ENCODE measurements at places on chromosomes 12 and 14. TPM values are rescaled to one million over a fixed set of nuclear protein-coding genes. Genes with fewer than 3 reads are reported as not detected.

NKX2-8 gene
- total RNA-seq = not detected

C12orf60 gene
- 2.4 TPM for total RNA-seq

- H3K27me3 ChIP-seq = no peaks in the 10 kb centered on the region
- H3K4me1 ChIP-seq = no peaks in the 10 kb centered on the region
- H3K27ac ChIP-seq = no peak overlapping the region
- H3K36me3 ChIP-seq = no peaks in the 10 kb centered on the region
These were observed 444.1 kb upstream of the TMEM132C start for GRCh38 chr12:127822809-127823411.

DNA sequence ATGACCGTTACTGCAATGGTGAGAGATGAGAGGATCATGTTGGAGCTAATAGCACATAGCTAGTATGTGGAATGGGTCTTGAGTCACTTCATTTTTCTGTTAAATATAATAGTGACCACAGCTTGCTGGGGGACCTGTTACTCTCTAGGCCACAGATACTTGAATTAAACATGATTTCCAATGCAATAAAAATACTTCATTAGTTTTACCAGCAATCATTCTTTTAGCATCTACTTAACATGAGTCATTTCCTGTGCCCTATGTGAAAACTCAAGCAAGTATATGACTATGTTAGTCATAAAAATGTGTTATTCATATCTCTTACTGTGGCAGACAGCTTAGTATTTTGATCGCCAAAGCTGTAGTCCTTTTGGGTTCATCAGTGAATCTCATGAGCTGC is 798.8 kb downstream of the SLC16A7 start:
- no peaks in the 10 kb centered on the region for H3K36me3 ChIP-seq
- DNase-seq = no peak
- no peaks in the 10 kb centered on the region for H3K4me1 ChIP-seq
- no peak overlapping the region for H3K4me3 ChIP-seq
- no peaks in the 10 kb centered on the region for H3K27me3 ChIP-seq

DNA sequence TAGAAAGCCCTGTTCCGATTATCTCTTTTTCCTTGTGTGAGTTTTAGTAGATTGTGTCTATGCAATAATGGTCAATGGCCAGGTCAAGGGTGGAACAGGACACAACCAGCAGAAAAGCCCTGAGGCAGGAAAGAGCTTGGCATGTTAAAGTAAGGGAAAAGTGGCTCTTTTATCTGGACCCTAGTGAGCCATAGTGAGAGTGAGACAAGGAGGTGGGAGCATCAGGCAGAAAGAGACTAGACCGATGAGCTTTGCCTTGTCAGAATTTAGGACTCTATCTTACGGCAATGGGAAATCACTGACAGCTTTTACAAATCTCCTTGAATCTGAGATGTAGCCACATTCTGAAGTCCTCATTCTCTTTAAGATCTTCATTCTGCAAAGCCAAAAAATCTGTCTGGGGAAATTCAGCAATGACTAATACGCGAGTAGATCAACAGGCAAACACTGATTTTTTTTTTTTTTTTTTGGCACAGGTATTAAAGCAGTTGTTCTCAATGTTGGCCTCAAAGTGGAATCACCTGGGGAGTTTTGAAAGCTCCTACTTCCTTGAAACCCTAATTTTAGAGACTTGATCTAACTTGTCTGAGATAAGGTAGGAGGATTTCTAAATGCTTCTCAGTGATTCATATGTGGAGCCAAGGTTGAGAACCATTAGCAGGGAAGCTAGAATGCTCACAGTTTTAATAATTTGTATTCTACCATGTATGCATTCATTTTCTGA is 33.9 kb downstream of the TMEM19 start:
- H3K4me3 ChIP-seq = no peak overlapping the region
- H3K27ac ChIP-seq = no peak overlapping the region
- H3K4me1 ChIP-seq = no peaks in the 10 kb centered on the region
- no peaks in the 10 kb centered on the region for H3K36me3 ChIP-seq
- H3K27me3 ChIP-seq = peaks cover 6% of the 10 kb centered on the region

GRCh38 chr12:71252473-71252872 is 94.7 kb upstream of the TSPAN8 start:
- H3K4me1 ChIP-seq = no peaks in the 10 kb centered on the region
- H3K4me3 ChIP-seq = no peak overlapping the region
- no peak overlapping the region for H3K27ac ChIP-seq
- H3K27me3 ChIP-seq = no peaks in the 10 kb centered on the region
- no peak for DNase-seq
- H3K36me3 ChIP-seq = peaks cover 4% of the 10 kb centered on the region
